ENCODE measurements at places on chromosomes 1 and 21.

DNA sequence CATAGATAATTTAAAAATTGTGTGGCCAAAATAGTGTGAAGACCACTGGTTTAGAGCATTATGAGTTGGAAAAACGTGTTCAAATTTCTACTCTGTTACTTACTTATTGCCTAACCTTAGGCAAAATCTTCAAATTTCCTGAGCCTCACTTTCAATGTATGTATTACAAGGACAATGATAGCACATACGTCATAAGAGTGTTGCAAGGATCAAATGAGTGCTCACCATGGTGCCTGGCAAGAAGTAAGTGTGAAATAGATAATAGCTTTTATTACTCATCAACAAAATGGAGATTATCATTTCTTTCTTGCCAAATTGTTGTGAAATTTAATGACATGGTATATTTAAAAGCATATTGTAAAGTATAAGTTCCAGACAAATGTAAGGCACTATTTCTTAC, 57.2 kb downstream of the FH start:
- DNase-seq = no peak

DNA sequence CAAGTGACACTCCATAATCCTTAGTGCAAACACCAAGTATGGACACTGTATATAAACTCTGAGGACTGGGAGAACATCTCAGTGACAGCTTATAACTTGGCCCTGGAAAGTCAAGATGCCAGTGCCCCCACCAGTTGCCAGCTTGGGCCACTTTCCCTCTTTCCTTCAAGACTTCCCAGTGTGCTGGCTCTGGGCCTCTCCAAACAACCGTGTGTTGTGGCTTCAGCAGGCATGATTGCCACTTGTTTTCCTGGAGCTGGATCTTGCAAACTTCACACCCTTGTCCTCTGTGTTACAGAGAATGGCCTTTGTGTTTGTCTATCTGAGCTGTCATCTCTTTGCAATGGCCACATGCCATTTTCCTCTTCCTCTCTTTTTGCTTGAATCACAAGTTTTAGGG, 37.0 kb downstream of the CCDC185 start:
- no peak for DNase-seq

- no peak for DNase-seq
Observed at GRCh38 chr1:101653482-101653946, 343.2 kb downstream of the OLFM3 start.

DNA sequence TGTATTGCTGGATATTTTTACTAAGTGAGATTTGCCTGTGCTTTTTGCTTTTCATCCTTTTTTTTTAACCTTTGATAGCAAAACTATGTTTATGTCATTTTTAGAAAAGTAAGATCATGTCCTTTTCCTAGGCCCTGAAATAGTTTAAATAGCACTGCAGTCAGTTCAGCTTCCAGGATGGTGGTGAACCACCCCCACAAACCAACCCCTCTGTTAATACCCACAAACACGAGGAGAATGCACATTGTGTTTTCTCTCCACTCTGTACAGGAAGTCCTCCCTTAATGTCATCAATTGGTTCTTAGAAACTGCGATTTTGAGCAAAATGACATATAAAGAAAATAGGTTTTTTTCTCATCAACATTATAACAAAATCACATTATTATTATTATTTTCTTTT, 117.7 kb upstream of the DSCAM start:
- DNase-seq = no peak

DNA sequence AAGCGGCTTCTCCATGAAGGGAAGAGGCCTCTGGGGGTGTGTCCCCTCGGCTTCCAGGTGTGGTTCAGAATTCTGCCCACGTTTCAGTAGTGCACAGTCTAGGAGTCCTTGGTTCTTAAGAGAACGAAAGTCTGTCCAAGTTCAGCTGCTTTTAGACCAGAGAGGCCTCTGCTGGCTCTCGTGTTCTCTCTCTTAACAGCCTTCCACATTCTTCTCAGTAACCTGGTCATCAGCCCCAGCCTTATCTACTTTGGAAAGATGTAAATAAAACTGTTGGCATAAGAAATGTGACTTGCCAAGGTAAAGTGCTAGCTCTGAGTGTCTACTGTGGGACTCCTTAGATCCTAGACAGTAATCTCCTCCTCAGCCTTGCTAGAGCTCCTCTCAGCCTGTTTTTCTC, 15.3 kb upstream of the STUM start:
- no peak for DNase-seq

- DNase-seq = no peak
Observed at GRCh38 chr1:156413391-156414246, 44.6 kb downstream of the RHBG start.

DNA sequence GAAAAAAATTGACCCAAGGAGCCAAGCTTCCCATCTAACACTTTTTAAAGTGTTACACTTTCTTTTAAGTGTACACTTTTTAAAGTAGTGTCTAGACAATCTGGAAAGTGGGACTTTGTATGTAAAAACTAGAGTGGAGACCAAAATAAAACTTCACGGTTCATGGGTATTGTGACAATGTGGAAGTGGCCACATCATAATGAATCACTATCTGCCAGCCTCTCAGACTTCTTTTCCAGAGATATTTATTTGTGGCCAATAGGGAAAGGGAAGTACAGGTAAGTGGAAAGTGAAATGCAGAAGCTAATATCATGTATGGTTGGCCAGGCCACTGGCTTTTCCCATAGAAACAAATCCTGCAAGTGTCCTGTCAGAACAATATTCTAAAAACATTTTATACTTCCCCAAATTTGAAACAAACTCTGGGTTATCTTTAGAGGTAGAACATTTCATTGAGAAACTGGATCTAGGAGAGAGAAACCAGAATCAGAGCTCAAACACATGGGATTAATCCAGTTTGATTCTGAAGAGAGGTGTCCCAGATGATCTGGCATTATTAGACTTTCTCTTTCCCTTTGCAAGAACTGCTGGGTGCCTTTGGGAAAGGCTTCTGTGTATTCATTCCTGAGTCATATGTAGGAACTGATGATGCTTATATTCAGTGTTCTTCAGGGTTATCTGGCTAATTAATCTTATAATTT, 2.0 kb downstream of the TNFSF18 start:
- DNase-seq = no peak

DNA sequence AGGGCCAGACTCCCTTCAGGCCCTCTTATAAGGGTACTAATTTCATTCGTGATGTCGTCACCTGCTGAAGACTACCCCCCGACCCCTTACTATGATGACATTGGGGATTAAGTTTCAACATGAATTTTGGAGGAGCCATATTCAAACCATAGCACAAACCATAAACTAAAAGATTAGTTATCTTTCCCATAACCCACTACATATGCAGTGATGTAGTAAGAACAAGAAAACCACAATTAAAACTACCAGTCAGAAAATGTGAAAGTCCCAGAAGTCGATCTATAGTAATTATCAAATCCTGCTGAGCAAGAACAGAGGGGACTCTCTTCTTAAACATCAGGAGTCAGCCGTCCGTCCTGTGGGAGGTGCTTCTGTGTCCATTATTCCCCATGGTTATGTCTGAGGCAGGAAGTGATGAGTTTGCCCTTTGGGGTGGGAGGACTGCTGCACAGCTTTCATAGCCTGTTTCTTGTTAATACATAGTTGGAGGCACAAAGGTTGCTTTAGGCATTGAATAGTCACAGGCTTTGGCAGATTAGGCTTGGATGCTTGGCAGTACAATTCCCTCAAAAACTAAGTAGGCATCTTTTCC, 35.9 kb upstream of the PTGFRN start:
- DNase-seq = no peak

GRCh38 chr1:41853907-41854306, 64.8 kb downstream of the HIVEP3 start:
- DNase-seq = no peak

DNA sequence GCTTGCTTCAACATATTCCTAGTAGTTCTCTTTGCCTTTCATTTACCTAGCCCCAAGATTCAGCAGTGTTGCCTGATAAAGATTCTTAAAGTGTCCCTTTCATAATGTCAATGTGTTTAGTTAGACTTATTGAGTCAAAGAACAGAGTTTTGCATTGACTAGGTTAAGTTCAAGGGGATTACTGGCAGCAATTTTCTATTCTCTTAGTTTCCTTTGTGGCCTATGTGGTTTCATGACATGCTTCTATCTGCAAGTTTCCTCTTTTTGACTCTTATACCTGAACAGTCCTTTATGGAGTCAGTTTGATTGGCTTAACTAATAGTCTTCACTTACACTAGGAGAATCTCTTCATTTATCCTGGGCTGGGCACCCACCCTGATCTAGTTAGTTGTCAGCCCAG, 151.3 kb downstream of the ADGRL4 start:
- no peak for DNase-seq

DNA sequence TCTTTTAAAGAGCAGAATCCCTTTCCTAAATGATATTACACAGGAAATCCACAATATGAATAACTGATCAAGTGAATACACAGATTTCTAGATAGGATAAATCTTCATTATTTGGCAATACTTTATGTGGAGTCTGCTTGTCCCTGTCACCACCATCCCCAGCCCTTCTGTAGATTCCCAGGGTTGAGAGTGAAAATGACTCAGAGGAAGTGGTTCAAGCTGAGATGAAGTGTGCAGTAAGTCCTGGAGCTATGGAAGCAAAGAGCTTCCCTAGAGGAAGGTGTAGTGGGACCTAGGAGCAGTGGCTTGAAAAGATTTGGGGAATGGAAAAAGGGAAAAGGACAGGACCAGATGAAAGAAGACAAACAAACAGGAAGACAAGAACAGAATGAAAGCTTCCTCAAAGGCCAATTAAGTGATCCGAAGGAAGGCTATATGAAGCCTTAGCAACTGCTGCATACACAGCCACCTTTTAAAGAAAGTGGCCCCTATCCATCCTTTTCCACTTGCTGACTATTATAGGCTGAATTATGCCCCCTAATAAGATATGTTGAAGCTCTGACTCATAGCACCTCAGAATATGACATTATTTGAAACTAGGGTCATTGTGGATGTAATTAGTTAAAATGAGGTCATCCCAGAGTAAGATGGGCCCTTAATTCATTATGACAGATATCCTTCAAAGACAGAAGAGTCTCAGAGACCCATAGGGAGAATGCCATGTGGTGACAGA, 96.5 kb upstream of the CAMK1G start:
- DNase-seq = no peak

DNA sequence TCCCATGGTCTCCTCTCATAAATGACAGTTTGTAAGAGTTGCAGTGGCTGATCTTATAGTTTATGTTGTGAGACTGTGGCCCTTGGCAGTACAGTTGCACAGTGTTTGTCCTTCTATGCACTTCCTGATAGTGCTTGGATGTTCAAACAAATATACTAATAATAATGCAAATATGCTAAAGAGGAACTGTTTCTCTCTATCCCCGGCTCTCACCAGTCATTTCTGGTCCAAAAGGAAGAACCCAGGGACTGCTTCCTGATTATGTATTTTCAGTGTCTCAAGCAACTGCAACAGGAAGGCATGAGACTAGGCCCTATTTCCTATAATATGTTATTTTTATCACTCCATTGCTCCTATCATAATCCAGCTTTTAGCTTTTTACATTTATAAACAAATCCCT, 17.0 kb upstream of the SUCO start:
- DNase-seq = no peak

- DNase-seq = no peak
Observed at GRCh38 chr1:208111646-208112190, 132.5 kb downstream of the PLXNA2 start.

DNA sequence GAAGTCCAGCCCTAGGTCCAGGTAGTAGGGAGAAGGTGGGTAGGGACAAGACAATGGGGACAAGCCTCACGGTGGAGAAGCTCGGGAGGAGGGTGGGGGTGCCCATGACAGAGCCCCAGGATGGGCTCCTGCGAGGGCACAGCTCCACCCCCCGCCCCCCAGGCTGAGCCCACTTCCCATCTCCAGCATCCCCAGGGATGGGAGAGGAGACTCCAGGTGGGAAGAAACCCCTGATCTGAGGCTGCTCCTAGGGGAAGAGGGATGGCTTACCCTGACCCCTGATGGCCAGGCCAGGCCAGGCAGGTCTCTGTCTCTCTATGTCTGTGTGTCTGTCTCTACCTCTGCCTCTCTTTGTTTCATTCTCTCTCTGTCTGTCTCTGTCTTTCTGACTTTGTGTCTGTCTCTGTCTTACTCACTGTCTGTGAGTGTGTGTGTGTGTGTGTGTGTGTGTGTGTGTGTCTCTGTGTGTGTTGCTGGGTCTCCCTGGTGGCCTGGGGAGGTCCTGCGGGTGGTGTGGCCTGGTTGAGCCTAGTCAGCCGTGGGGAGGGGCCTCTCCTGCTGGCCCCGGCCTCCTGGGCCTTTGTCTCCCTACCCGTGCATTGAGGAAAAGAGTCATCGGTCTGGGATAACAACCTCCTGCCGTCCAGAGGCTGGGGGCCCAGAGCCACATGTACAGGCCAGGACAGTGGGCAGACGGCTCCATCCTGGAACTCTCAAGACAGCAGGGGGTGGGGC, 45.7 kb downstream of the WNT9A start:
- no peak for DNase-seq

DNA sequence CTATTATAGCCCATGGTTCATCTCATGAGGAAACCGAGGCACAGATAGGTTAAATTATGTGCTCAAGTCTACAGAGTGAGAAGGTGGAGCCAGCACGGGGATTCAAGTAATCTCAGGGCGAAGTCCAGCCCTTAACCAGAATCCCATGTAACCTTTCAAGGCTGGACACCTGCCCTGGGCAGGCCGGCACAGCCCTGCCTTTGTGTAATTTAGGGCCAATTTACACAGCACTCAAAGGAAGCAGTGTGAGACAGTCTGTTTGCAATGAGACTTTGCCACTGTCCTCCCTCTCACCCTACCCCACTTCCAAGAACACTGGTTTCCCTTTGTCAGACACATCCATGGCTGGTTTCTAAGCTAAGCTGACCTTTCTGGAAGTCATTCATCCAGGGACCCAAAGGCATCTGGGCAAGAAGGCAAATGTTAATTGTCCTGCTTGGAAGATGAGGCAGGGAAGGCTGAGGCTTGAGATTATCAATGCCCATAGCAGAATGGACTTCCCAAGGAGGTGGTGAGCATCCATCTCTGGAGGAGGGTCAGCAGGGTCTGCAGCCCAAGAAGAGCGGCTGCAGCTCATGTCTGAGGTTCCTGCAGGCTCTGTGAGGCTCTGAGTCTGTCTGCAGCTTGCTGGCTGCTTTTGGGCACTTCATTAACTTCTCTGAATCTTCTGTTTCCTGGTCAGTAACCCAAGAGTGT, 159.2 kb downstream of the TRABD2B start:
- DNase-seq = no peak

- DNase-seq = no peak
Observed at GRCh38 chr1:150887018-150887417, at the start of gene CTXND2. Gene CTXND2 (plus strand): TSS chr1:150887136. CDS start chr1:150912315, 25,179 bp downstream.

DNA sequence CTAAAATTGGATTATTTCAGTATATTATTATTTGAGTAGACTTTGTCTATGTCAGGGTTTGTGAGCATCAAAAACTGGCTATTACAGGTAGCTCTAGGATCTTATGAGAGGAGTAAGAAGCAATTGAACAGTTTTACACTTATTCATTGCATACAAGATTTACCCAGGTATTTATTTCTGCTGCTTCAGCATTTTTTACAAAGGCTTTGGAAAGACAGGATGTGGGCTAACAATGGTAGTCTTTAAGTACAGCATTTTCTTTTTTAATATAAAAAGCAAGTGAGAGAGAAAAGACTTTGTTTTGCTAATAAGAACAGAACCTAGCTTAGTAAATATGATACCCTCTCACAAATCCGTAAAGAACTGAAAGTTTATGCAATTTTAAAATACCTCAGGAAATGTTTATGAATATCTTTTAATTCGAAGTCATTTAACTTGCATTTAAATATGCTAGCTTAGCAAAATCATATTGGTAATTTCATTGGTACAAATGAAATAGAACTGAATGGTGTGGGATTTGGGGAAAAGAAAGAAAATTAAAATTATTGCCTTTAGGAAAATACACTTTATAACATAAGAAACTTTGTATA, 32.1 kb upstream of the RGS18 start:
- no peak for DNase-seq
